Stimulated activated CD4-positive, alpha-beta T cell treated with anti-CD3 and anti-CD28 coated beads, Interleukin-12 subunit alpha, Interleukin-12 subunit beta, amount 100 ng/mL, for 48 hours (primary cell): ENCODE measurements at places on chromosomes 12 and 14.

GRCh38 chr14:71690478-71690877, 241.8 kb upstream of the RGS6 start:
- no peak for DNase-seq

DNA sequence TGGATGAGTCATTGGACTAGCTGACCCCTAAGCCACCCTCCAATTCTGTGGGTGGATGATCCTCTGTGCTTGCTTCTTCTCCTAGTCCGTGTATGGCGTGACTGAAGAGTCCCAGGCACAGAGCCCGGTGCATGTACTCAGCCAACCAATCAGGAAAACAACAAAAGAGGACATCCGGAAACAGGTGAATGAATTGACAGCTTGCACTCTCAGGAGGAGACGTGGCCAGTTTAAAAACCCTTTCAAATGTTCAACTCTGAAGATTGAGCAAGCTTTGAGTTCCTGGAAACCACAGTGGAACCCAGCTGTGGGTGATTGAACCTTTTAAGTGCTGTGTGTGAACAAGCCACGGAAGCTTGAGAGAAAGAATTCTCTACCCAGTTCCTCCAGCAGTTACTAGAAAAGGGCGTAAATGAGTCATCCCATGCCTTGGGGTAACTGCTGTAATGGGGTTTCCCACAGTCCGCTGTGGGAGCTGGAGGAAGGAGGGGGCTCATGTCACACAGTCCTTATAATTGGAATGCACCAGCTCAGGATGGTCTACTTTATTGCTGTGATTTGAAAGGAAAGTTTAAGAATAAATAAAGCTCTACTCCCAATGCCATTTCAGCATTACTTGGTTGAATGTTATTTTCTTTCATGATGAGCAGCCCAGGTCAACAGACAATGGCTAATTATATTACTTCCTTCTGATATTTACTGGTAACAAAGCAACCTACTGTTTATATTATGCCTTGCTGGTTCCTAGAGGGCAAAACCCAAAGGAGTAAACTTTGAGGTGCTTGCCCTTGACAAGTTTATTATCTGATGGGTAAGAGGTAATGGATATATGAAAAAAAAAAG, 417.0 kb downstream of the DPF3 start:
- DNase-seq, result peak; percentile 60

GRCh38 chr14:61653507-61653906, 41.8 kb upstream of the HIF1A start:
- DNase-seq, result no peak

DNA sequence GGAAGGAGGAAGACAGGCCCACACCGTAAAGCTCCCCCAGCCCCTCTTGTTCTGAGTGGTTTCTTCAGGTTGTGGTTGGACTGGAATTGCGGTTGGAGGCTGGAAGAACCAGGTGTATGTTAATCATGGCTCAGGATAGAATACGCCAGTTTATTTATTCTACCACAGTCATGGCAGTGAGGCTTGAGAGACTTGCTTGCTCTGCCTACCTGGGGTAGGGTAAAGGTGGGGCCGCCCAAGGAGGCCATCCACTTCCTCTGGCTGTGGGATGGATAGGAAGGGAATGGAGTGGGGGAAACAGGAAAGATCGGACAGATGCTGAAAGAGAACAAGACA, 8.1 kb downstream of the SHMT2 start:
- no peak for DNase-seq
